ENCODE measurements at places on chromosomes 4 and X.

DNA sequence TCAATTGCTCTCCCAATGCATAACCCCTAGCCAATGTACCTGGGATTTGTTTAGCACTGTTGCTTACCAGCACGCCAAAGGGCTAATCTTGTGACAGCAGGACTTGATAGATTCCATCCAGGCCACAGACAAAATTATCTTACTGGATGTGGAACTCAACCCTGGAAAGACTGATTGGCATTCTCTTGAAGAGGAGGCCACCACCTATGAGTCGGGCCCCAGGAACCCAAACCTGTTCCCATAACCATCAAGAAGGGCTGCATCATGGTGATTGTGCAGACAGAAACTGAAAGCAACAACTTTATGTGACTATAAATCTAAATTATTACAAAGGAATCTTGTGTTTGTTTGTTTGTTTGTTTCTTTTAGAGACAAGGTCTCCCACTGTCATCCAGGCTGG, 19.9 kb upstream of the TMEM255A start:
- no peak for DNase-seq

- DNase-seq: peak; percentile 48
Observed at GRCh38 chr4:52094376-52095145, 43.5 kb downstream of the SPATA18 start.

DNA sequence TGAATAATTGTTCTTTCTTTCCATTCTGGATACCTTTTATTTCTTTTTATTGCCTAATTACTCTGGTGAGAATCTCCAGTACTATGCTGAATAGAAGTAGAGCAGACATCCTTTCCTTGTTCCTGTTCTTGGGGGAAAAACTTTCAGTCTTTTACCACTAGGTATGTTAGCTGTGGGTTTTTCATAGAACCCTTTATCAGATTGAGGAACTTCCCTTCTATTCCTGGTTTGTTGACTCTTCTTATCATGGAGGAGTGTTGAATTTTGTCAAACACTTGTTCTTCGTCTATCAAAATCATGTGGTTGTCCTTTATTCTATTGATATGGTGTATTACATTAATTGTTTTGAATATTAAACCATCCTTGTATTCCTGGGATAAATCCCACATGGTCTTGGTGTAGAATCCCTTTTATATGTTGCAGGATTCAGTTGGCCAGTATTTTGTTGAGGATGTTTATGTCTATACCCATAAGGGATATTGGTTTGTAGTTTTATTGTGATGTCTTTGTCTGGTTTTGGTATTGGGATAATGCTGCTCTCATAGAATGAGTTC, 23.6 kb downstream of the SH3BP2 start:
- DNase-seq: no peak

DNA sequence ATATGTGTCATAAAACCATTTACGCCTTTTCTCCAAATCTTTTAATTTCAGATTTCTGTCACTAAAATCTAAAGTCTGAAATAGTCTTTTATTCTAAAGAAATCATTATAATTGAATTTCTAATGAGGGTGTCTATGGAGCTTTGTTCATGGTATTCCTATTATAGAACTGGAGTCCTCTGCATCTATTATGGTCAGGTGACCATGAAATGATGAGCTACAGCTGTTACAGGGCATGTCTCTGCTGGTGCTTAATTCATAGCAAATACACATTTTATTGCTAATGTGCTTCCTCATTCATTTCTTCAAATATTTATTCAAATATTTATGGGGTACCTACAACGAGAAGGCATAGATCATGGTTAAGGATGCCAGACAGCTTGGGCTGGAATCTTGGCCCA, 126.1 kb downstream of the NAA11 start:
- DNase-seq: no peak

DNA sequence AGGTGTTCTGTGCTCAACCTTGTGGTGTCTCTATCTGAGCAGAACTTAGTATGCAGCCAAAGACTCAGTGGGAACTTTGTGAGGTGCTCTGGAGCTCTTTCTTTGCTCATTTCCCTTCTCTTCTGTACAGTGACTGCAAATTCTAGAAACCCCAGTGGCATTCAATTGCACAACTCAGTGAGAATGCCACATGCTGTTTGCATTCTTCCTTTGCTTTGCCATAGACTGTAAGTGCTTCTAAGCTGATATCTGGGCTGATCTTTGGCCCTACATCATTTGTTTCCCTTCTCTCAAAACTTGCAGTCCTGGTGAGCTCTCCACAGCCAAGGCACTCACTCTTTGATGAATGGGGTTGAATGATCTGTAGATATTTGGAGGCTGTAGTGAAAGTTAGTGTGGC, 7.0 kb downstream of the PNMA3 start:
- no peak for DNase-seq

GRCh38 chr4:4247696-4248028, 361 bp downstream of the TMEM128 start:
- no peak for DNase-seq

- DNase-seq: no peak
Observed at GRCh38 chr4:8906668-8906970, 35.0 kb upstream of the HMX1 start.

GRCh38 chr4:106809076-106809475, 227.0 kb downstream of the DKK2 start:
- no peak for DNase-seq

GRCh38 chrX:95076449-95076848, 1402.4 kb downstream of the FAM133A start:
- DNase-seq: no peak

DNA sequence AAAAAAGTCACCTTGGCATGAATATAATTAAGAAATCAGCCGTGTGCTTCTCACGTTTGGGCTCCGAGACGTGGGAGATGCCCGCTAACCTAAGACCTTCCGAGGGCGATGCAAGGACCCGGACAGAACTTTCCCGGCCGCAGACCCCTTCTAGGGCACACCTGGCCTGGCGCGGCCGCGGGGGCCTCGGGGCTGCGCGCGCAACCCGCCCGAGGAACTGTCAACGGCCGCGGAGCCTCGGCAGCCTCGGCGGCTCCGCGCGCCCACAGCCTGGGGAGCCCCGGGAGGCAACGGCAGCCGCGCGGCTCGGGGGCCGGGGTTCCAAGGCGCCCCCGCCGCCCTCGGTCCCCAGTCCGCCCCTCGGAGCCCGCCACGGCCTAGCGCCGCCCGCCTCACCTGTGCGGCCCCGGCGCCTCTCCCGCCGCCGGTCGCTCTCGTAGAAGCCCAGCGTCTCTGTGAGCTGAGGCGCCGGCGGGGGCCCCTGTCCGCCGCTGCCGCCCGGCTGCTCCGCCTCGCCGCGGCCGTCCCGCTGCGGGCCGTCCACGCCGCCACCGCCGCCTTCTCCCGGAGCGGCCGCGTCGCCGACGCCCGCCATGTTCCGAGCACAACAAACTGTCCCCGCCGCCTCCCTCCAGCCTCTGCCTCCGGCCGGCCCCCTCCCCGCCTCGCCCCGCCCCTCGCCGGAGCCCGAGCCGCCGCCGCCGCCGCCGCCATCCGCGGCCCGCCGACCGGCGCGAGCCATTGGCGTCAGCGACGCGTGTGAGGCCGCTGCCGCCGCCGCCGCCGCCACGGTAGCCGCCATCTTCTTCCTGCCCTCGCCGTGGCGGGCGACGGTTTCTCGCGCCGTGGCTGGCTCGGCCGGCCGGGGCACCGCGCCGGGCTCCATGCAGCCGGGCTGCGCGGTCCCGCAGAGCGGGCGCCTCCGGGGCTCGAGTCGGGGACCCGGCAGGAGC, at the start of gene TAPT1:
TAPT1 (minus strand) TSS at position 609 of the 953 bp plus-strand sequence; CDS start at position 595, 14 bp downstream.
- DNase-seq: peak; percentile 88

DNA sequence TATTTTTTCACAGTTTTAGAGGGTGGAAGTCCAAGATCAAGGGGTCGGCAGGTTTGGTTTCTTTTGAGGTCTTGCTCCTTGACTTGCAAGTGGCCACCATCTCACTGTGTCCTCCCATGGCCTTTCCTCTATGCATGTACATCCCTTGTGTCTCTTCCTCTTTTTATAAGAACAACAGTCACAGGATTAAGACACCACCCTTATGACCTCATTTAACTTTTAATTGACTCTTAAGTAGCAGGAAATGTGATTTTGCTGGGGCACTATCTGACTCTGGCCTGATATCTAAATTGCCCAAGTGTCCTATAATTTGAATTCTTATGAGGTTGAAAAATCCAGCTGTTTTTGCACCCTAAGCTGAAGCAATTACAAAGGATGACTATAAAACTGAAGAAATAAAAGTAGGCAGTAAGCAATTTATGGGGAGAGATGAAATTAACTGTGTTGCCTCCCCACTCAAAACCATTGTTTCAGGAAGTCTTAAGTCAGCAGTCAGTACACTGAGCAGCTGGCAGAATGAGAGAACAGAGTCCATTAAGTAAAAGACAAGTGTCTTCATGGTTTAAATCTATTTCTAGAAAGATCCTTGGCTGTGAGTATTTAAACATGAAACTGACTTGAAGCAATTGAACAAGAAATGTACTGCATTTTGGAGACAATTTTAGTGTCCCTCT, 601.3 kb downstream of the SPRY1 start:
- DNase-seq: no peak

DNA sequence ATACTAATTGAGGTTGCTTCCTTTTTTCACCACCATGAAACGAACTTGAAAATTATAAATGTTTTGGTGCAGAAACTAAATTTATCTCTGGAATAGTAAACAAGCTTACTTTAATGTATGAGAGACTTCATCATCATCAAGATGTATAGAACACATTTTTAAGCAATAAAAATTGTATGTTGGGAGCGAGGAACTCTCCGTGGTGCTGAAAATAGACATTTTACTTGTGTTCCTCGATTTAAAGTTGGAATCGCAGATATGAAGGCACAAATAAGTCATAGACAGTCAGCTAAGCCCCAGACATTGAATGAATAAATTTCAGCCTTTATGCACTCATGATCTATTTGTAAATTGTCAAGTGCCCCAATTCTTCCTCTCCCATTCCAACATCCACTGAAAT, 310.7 kb downstream of the STK32B start:
- no peak for DNase-seq

DNA sequence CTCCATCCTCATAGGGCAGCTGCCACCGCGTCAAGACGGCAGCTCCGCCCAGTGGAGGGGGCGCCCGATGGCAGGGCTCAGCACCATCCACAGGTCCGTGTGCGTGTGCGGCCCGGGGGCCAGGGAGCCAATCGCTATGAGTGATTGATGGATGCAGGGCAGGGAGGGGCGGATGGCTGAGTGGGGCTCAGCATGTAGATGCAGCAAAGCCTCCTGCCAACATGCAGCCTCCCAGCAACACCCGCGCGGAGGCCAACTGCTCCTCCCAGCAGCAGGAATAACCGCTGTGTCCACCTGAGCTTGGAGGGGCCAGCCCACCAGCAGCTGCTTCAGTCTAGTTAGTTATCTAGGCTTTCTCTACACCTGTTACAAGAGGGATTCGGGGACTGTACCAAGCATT, 77.4 kb downstream of the MTMR1 start:
- no peak for DNase-seq

GRCh38 chrX:132533409-132533808, 44.6 kb upstream of the MBNL3 start:
- no peak for DNase-seq

DNA sequence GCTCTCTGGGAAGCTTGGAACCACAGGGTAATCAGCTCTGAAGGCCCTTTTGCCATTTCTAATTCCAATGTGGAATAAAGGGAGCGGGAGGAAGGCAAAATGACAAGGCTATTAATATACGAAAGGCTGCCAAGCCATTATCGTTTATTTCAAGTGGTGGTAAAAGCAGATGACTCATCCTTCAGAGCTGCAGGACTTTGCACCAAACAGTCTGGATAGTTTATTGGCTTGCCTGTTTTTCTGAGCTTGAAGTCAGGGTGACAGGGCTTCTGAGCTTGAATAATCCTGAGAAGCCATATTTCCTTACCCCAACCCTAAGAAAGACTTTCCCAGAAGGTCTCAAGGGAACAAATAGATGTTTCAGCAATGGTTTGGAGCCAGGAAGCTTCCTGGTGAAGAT, 7.7 kb upstream of the GABRE start:
- DNase-seq: no peak

DNA sequence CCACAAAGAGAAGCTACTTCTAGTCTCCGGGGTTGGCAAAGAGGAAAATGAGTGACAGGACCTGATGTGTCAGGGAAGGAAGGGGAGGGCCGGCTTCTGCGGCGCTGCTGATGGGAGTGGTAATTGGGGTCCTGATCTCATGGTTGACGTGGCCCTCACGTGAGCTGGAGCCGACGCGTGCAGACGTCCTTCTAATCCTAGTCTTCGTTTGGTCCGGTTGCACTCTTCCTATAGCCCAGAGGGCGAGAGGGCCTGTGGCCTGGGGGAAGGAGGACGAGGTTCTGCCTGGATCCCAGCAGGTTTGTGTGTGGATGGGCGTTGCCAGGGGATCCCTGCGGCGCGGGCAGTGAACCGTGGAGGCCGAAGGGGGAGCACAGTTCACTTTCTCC, at the start of gene ARMCX1:
ARMCX1 (plus strand) TSS at position 186 of the 389 bp plus-strand sequence. CDS start 2,384 bp downstream, outside the sequence.
- peak; percentile 78 for DNase-seq

- no peak for DNase-seq
Observed at GRCh38 chr4:100960232-100960631, 387.1 kb downstream of the PPP3CA start.

DNA sequence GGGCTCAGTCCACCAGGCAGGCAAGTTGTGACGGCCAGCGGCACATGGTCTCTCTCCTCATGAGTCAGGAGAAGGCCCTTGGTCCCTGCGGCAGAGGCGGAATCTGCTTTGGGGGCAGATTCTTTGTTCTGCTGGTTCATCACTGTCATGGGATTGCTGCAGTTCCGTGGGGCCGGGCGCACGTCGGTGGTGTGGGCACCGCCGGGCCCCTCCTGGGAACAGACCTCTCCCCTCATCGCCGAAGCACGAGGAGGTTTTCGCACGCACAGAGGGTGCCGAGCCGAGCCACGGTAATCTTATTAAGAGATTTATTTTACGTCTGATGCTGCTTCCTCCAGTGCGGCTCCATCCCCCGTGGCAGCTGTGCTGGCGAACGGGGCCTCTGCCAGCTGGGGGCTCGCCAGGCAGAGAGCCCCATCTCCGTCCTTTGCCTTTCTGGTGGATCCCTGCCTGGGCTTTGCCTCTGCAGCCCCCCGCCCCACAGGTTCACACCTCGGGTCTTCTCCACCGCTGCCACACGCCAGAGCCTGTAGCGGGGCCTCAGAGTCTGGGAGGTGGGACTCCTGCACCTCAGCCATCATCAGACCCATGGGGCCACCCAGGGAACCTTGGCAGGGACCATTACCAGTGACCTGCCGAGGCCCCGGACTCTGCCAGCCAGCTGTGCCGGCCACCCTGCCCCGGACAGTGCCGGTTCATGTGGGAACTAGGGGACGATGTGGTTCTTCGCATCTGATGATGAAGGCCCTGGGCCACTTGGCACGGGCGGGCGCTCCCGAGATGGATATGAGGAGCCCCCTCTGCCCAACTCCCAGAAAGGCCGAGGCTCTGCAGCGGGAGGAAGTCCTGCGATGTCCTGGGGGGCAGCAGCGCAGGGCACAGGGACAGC, 86.7 kb upstream of the NKX1-1 start:
- no peak for DNase-seq
